ENCODE measurements at places on chromosomes 3 and 15.
A peak's percentile ranks its signal among the peaks of the same experiment; 100 is the strongest.

- no peak for DNase-seq
Measured at GRCh38 chr3:57079474-57079831, 19.0 kb downstream of the SPATA12 start.

GRCh38 chr15:101159096-101159935 is 92.5 kb downstream of the CHSY1 start:
- DNase-seq, result peak; percentile 23

DNA sequence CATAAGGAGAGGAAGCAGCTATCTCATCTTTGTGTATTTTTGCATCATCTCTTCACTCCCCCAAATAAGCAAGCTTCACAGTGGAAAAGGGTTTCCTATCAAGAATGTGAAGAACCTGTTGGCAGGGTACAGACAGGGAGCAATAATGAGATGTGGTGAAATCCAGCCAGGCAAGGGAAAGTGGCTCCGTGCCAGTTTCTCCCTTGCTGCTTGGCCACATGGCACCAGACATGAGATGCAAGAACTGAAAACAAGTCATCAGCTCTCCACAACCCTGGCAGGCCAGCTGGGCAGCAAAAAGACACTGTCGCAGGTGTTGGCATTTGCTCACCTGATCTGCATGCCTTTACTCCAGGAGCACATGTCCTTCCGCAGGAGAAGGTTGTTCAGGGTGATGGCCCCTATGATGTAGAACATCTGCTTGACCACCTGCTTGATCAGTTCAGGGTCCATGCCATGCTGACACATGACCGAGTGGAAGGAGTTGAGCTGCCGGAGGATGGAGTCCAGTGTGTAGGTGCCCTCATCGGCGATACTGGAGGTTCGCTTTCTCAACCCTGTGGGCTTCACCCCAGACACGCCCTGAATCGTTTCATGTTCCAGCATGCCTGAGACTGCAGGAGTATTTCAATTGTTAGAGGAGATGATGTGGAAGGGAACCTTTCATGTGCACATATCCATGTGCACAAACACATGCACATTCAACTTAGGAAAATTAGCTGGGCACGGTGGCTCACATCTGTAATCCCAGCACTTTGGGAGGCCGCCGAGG is 23.3 kb upstream of the MYO5C start:
- DNase-seq, result no peak

GRCh38 chr15:89015412-89016097 is 72.7 kb upstream of the ABHD2 start:
- no peak for DNase-seq

- no peak for DNase-seq
Measured at GRCh38 chr15:88020806-88021205, 235.7 kb downstream of the NTRK3 start.

DNA sequence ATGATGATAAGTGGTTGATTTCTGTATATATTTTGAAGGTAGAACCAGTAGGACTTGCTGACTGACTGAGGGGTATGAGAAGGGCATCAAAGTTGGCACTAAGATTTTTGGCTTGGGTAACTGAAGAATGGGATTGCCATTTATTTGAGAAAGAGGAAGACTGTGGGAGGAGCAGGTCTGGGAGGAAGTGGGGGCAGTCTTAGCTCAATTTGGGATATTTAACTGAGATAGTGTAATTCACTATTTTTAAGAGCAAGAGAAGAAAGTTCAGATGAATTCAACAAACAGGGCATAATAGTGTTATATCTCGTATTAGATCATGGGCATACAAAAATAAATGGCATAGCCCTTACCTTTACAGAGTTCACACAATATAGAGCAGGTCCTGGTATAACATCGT is 1.7 kb downstream of the BUB1B start:
- DNase-seq, result no peak

DNA sequence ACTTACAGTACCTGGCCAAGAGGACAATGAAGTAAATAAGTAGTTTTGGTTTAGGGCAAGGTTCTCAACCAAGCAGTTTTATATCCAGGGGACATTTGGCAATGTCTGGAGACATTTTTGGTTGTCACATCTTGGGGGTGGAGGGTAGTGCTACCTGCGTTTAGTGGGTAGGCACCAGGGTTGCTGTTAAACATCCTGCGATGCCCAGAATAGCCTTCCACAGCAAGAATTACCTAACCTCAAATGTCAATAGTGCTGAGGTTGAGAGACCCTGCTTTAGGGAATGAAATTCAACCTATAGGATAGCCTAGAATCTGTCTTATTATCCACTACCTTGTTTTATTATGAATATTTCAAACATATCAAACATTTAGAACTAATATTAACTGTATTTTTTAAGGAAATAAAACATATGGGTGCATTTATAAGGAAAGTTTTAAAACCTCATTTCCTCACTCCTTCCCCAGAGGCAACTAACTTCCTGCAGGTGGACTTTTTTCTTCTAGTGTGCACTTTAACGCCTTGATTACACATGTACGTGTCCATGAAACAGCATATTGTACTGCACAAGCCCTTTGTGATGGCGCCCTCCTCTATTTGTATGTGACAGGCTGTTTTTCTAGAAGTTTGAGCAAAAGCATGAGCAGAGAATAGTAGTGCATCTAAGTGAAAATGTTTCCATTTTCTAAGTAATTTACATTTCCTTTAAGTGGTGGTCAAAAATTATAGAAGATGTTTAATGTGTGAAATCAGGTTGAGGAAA is 57.1 kb downstream of the TRAK1 start:
- no peak for DNase-seq

GRCh38 chr3:97793420-97794019 is 28.3 kb upstream of the CRYBG3 start:
- peak; percentile 4 for DNase-seq

GRCh38 chr3:27723456-27723814 is 1.3 kb upstream of the EOMES start:
- DNase-seq, result no peak

DNA sequence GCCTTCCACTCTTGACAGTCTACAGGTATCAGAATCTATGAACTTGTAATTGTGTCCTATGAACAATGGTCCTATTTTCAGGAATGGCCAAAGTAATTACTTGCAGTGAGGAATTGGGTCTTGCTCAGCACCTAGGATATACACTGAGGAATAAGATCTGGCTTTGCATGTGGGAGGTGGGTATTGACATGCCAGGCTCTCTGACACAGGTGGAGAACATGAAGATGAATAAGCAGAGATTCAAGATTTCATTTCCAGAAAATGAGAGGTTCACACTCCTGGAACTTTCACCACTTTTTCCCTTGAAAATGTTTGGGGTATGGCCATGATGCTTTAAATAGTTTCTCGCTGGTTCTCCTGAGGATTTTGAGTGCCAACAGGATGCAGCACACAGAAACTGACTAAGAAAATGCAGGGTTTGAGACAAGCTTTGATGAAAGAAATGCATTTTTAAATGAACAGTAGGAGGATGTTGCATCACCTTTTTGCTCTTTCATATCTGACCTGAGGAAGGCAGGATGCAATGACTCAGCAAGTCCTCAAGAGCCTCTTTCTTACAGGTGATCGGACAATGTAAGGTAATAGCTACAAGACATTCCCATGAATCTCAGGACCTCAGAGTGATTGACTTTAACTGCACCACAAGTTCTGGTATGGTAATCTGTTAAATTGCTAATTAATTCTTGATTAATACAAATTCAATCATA is 3.7 kb downstream of the HRG start:
- no peak for DNase-seq

- DNase-seq, result no peak
Measured at GRCh38 chr3:141471160-141471559, 15.7 kb upstream of the RASA2 start.

DNA sequence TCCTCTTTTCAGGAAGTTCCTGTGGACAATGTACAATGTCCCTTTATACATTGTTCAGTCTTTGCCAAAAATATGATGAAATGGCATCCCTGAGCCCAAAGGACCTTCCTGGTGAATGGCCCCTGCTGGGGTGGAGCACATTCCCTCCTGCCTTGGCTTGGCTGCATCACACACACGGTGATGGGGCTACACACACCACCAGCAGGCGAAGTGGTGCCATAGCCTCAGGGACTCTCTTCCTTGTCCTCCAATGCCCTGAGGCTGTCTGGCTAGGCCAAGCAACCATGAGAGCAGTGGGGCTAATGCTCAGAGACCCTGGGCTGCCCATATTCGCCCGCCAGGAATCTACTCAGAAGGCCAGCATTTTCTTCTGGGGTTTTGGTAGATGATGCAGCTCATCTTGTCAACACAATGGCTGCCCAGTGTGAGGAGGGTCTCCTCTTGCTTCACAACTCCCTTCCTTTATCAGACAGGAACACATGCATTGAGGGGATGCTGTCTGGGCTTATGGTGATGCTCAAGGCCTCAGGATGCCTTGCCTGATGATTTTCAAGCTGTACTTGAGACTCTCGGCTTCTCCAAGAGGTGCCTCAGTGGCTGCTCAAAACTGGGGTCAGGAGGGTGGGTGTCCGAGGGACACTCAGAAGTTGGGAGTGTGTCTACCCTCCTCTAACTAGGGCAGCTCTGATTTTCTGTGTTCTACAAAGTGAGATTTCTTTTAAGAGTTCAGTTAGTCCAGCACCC is 40.9 kb upstream of the EPHB1 start:
- no peak for DNase-seq

GRCh38 chr3:157499342-157499963 is 3.8 kb downstream of the VEPH1 start:
- no peak for DNase-seq

- no peak for DNase-seq
Measured at GRCh38 chr3:124322309-124322880, 330.5 kb upstream of the ROPN1 start.

- no peak for DNase-seq
Measured at GRCh38 chr3:159645874-159646273, 342.8 kb upstream of the IL12A start.

GRCh38 chr3:20324664-20325478 is 138.9 kb upstream of the SGO1 start:
- no peak for DNase-seq

- DNase-seq, result peak; percentile 9
Measured at GRCh38 chr3:71066356-71066755, 517.2 kb downstream of the FOXP1 start.

GRCh38 chr3:109066864-109067263 is 51.1 kb downstream of the MORC1 start:
- no peak for DNase-seq

DNA sequence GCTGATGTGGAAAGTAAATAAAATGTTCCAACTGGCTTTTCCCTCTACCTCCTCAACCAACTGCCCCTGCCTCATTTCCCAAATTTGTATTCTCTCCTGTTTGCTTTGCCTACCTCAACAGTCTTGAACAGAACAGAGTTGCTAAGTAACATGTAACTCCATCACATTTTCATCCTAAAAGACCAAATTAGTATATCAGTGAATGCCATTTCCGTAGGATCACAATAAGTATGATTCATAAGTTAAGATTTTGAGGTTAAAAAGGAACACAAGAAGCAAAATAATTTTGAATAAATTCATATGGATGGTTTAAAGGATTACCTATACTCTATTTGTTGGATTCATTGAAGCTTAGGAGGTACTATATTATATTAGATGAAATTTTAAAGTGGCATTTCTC is 154.9 kb downstream of the ECT2 start:
- no peak for DNase-seq

DNA sequence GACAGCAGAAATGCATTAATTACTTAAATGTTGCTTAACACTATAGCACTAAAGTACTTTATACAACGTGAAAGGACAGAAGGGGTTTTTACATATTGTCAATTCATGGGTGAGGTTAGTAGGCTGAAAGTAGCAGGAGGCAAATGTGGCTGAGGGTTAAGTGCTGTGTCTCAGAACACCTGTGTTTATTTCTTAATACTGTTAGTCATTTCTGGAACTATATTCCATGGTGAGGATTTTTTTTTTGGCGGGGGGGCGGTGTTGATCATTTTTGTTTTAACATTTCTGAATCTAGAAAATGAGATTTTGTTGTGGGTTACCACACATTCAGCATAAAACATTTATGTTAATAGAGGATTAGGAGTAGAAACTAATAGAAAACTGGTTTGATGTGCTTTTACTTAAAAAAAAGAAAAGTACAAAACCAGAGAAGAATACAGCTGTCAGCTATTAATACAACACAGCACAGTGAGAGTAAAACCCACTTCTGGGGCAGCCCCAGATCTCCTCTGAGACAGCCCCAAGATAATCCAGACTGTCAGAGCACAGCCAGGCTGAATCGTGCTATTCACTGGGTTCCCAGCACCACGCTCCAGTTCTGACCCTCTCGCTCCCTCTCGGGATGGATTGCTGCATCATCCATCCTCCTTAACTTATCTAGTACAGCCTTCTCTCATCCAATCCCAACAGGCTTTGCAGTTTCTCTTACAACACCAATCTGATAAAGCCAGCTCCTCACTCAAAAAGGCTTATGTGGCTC is 307.7 kb downstream of the TUSC7 start:
- DNase-seq, result no peak

DNA sequence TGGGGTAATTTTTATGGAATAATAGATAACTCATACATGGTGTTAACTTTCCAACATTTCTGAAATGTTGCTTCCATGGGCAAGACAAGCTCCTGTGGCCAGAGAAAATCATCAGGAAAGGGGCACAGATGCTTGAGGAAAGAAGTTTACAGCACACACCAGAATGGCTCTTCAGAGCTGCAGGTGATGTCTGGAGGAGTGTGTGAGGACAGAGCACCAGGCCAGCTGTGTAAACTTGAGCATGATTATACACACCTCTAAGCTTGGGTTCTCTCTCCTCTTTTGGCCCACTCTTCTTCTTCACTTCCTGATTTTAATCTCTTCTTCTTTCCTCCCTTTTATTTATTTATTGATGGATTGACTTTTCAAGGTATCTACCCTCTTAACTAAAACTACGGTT is 676.0 kb downstream of the GRM7 start:
- no peak for DNase-seq

- DNase-seq, result no peak
Measured at GRCh38 chr3:147773116-147773630, 364.0 kb downstream of the ZIC1 start.

- no peak for DNase-seq
Measured at GRCh38 chr3:125443923-125444322, 68.8 kb upstream of the ZNF148 start.

DNA sequence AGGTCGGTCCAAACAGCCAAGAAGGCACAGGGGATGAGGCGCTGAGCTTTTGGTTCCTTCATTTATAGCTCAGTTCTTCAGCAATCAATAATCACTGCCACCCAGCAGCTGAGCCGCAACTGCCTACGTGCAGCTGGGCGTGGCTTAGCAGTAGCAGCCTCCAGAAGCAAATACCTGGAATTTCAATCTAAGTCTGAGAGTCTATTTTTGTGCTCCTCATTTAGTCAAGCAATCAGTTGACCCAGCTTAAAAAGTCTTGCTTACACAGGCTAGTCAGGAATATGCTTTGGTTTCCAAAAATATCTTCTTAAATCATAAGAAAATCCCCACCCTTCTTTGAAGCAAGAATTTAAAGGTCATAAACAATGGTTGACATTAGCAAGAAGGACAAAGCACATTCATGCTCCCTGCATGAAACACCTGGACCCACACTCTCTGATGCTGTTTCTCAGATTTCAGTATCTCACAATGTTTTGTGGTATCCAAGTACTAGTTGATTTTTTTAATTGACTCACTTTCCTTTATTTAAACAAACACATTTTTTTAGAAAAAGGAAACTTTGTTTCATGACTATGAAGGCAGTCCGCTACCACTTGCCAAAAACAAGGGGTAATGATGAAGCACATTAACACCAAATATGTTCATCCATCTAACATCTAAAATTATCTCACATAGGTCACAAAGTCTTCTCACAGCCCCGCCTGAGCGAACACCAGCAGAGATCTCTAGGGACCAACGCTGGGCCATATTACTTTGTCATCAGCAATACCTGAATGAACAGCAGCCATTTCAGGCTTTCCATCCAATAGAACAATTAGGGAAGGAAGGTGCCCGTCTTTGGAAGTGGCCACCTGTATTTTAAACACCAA is 106.1 kb downstream of the OXNAD1 start:
- DNase-seq, result no peak

- no peak for DNase-seq
Measured at GRCh38 chr3:131582438-131582837, 79.7 kb upstream of the MRPL3 start.

All from GDM1 (cell line).